GM23338 (cell line): ENCODE measurements at places on chromosomes 12 and 14. TPM values are rescaled to one million over a fixed set of nuclear protein-coding genes. Genes with fewer than 3 reads are reported as not detected.

Gene ADCY4
- 0.40 and 0.68 TPM in 2 replicates for polyA plus RNA-seq

Gene TGM1
- 0.31 and 0.42 TPM in 2 replicates for polyA plus RNA-seq

Gene TRMT61A
- polyA plus RNA-seq = 13.2 and 13.4 TPM in 2 replicates

Gene KRT7
- 6.5 and 16.4 TPM in 2 replicates for polyA plus RNA-seq

Gene RILPL1
- 3.9 and 4.4 TPM in 2 replicates for polyA plus RNA-seq

Gene NRIP2
- polyA plus RNA-seq = 0.40 and 0.66 TPM in 2 replicates

Gene PAX9
- 0.37 and 0.74 TPM in 2 replicates for polyA plus RNA-seq

Gene G2E3
- 87.8 and 113 TPM in 2 replicates for polyA plus RNA-seq

Gene IQSEC3
- polyA plus RNA-seq = 3.3 and 3.6 TPM in 2 replicates

Gene RIN3
- polyA plus RNA-seq = 0.63 and 1.5 TPM in 2 replicates

Gene TMCC3
- polyA plus RNA-seq = 1.4 and 1.6 TPM in 2 replicates

Gene FAM181A
- polyA plus RNA-seq = not detected in 2 replicates

Gene PLCZ1
- polyA plus RNA-seq = not detected in 2 replicates

Gene TAS2R10
- polyA plus RNA-seq = 0.57 and 0.66 TPM in 2 replicates

Gene RTL1
- not detected in 2 replicates for polyA plus RNA-seq

Gene C1QL4
- polyA plus RNA-seq = not detected in 2 replicates

Gene GXYLT1
- 3.7 and 3.9 TPM in 2 replicates for polyA plus RNA-seq

Gene KCNA1
- 0.10 and 0.38 TPM in 2 replicates for polyA plus RNA-seq

Gene TROAP
- polyA plus RNA-seq = 44.7 and 47.5 TPM in 2 replicates

Gene EPYC
- not detected in 2 replicates for polyA plus RNA-seq

Gene RFX4
- polyA plus RNA-seq = 0.23 and 0.49 TPM in 2 replicates

Gene CYP27B1
- polyA plus RNA-seq = 0.83 and 1.1 TPM in 2 replicates

Gene PLXNC1
- polyA plus RNA-seq = 1.4 and 1.9 TPM in 2 replicates

Gene ERBB3
- 21.0 and 23.3 TPM in 2 replicates for polyA plus RNA-seq

Gene JDP2
- 12.5 and 13.3 TPM in 2 replicates for polyA plus RNA-seq

Gene FAM90A1
- 0.19 TPM in 1 of 2 replicates, not detected in the other for polyA plus RNA-seq

Gene SLC16A7
- polyA plus RNA-seq = 1.5 and 2.8 TPM in 2 replicates

Gene LTB4R2
- 0.40 and 0.47 TPM in 2 replicates for polyA plus RNA-seq

Gene TSPAN19
- 0.44 and 0.45 TPM in 2 replicates for polyA plus RNA-seq

Gene NTN4
- 0.89 and 1.5 TPM in 2 replicates for polyA plus RNA-seq

Gene KRT85
- polyA plus RNA-seq = not detected in 2 replicates

Gene LIMA1
- polyA plus RNA-seq = 24.7 and 27.7 TPM in 2 replicates

Gene TAS2R43
- polyA plus RNA-seq = not detected in 2 replicates

Gene ZNF385A
- polyA plus RNA-seq = 19.6 and 21.7 TPM in 2 replicates

Gene IAPP
- 0.10 and 0.32 TPM in 2 replicates for polyA plus RNA-seq

Gene PLEKHH1
- polyA plus RNA-seq = 14.7 and 15.4 TPM in 2 replicates

Gene CLEC2A
- polyA plus RNA-seq = not detected in 2 replicates

Gene LPCAT3
- 21.4 and 22.7 TPM in 2 replicates for polyA plus RNA-seq

Gene KRT74
- polyA plus RNA-seq = not detected in 2 replicates

Gene RIMKLB
- 62.7 and 87.0 TPM in 2 replicates for polyA plus RNA-seq
